Cortex of kidney (tissue), 1 donor: ENCODE measurements at places on chromosomes 2 and 18.

GRCh38 chr2:10033251-10034006 is 9.9 kb upstream of the KLF11 start:
- DNase-seq: no peak

DNA sequence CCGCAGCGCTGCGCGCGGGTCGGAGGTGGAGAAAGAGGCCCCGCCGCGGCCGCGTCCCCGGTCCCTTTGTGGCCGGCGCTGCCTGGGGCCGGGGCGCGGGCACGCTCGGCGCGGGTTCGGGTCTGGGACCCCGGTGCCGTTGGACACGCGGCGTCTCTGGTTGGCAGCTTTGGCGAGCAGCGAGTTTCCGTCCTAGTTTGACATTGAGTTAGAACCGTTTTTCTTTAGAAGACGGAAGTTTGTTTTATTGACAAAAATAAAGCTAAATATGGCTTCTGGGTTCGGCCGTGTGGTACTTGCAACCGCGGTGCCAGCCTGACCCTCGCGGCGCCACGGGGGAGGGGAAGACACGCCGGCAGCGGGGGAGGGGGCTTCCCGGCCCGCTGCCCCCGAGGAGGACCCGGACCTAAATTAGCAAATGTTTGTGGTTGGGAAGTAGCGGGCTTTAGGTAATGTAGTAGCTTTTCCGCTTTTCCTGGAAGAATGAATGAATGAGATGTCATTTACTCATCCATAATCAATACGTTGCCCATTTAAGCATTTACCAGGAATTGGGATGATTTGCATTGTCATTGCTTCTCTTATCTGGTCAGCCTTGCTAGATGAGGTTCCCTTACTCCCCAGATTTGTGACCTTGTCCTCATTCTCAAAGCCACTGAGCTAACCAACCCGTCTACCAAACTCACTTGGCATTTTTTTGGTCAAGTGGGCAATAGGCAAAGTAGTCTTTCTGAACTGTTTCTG is 530 bp downstream of the GALNT1 start:
- DNase-seq: no peak

- no peak for DNase-seq
Measured at GRCh38 chr2:100733391-100734187, 86.3 kb upstream of the NPAS2 start.

- no peak for DNase-seq
Measured at GRCh38 chr18:39453882-39454281, 1888.3 kb upstream of the CELF4 start.

DNA sequence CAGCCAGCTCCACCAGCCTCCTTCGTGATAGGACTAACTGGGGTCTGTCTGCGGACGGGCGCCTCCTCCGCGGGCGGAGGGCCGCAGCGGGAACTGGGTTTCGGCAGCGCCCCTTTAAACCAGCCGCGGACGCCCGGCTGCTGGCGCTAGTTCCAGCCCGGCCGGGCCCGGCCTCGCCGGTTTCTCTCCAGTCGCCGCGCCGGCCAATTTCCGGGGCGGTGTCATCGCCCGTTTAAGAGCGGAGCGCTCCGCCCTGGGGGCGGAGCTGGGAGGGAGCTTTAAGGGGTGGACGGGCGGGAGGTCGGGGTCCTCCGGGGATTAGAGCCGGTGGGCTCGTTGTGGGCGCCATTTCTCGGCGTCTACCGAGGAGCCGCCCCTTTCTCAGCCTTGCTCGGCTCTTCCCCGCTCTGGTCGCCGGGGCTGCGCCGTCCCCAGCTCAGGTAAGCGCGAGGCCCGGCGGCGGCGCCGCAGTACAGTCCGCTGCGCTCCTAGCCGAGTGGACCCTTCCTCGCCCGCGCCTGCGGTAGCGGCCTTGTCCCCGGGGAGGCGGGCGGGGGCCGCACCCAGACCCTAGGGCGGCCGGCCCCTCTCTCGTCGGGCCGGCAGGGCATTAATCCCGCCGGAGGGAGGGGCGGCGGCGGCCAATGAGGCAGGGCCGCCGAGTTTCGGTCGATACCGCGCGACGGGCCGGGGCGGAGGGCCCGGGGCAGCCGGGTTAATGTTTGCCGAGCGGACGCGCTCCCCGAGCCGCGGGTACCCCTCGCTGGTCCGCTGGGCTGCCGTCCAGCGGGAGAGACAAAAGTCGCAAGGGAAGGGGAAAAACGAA is at the start of gene EPB41L5:
TSS of gene EPB41L5 (plus strand) at position 307 of the 826 bp plus-strand sequence. CDS start 6,008 bp downstream, outside the sequence.
- DNase-seq: peak; percentile 67
